Ureter (tissue), 1 donor: ENCODE measurements at places on chromosomes 6 and 20. TPM values are rescaled to one million over a fixed set of nuclear protein-coding genes. Genes with fewer than 3 reads are reported as not detected.

The PRPF6 gene
- 75.0 TPM for total RNA-seq

The GSTA3 gene
- not detected for total RNA-seq

The PHACTR3 gene
- 0.60 TPM for total RNA-seq

The GNAS-AS1 gene
- total RNA-seq = 2.4 TPM

The FAM209B gene
- not detected for total RNA-seq

The NR2E1 gene
- 0.18 TPM for total RNA-seq

The TREM1 gene
- 2.2 TPM for total RNA-seq

The EPHA7 gene
- total RNA-seq = 4.6 TPM

The SLC17A1 gene
- not detected for total RNA-seq

The CGA gene
- total RNA-seq = not detected

The EXOC2 gene
- 23.6 TPM for total RNA-seq

The ARHGAP40 gene
- total RNA-seq = 17.9 TPM
